ENCODE measurements at places on chromosomes 13 and 19.

DNA sequence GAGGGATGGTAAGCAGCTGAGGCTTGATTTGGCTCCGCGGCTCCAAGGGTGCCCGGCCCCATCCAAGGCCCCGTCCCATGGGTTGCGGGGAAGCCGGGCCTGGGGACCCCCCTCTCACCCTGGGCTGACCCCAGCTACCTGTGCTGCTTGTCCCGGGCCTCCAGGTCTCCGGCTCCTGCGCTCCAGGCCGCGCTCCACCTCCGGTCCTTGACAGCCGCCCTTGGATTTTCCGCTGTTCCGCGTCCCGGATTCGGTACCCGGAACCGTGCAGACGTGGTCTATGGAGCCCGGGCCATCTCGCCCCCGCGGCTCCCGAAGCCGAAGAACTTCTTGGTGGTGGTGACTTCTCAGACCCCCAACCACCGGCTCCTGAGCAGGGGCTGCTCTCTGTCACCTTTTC is 48.3 kb upstream of the C1QTNF9B start:
- no peak for DNase-seq

DNA sequence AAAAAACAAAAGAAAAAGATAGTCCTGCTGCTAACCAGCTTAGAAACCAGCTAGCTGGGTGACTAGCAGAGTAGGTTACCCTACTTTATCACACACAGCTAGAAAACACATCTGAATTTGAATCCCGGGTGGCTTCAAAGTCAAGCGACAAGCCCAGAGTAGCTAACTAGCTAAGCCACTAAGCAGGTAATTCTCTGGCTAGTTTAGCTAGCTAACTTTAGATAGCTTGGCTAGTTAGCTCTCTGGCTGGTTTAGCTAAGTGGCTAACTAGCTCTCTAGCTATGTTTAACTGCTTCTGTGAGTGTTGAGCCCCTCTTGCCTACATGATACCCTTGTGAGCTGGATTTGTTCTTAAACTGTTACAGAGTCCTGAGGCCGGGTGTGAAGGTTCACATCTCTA is 12.4 kb downstream of the MYH14 start:
- DNase-seq = no peak

DNA sequence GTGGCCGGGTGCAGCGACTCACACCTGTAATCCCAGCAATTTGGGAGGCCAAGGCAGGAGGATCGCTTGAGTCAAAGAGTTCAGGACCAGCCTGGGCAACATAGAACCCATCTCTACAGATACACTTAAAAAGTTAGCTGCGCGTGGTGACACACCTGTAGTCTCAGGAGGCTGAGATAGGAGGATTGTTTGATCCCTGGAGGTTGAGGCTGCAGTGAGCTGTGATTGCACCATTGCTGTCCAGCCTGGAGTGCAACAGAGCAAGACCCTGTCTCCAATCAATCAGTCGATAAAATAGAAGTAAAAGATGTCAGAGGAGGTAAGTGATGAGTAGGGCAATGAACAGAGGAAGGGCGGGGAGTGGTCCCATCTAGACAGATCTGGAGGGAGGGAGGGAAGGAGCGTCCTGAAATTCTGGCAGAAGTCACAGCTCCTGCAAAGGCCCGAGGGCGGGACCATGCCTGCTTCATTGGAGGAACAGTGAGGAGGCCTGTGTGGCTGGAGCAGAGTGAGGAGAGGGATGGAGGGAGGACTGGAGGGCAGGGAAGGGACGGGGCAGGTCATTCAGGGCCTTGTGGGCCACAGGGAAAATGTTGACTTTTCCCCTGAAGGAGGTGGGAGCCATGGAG is 9.7 kb downstream of the SMIM24 start:
- no peak for DNase-seq

- DNase-seq = no peak
Observed at GRCh38 chr13:112845511-112846144, 123.4 kb upstream of the MCF2L start.

GRCh38 chr13:101416181-101417042 is at the start of gene NALCN:
TSS of gene NALCN (minus strand) at chr13:101416508. CDS start at chr13:101399126, 17,382 bp downstream.
- DNase-seq = no peak

DNA sequence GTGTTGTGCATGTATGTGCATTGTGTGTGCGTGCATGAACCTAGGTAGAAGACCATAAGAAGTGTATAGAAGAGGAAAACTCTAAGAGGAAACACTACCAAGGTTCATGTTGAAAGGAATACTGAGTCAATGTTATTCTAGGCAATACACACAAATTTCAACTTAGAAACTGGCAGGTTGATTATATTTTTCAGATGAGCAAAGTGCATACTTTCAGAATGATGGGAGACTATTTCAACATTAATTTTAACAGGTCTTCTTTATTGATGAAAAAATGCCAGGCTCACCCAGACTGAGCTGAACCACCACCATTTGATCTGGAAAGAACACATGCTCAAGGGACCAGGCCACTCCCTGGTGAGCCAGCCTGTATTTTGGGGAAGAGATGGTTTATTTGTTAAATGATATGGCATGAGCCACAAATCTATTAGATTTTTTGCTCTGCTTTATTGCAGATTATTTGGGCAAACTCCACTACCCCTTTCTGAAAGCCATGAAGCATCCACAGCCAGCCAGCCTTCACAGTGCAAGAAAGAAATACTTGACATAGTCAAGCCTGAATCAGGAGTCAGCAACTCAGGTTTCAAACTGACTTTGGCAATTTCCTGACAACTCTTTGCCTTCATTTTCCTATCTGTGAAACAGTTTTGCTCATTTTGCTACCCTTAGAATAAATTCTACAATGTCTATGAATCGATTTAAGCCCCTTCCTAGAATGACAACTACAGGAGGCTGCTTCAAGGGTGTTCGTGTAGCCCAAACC is 368.9 kb downstream of the COG6 start:
- DNase-seq = no peak

GRCh38 chr13:23146006-23146405 is 34.8 kb upstream of the SGCG start:
- DNase-seq = no peak

DNA sequence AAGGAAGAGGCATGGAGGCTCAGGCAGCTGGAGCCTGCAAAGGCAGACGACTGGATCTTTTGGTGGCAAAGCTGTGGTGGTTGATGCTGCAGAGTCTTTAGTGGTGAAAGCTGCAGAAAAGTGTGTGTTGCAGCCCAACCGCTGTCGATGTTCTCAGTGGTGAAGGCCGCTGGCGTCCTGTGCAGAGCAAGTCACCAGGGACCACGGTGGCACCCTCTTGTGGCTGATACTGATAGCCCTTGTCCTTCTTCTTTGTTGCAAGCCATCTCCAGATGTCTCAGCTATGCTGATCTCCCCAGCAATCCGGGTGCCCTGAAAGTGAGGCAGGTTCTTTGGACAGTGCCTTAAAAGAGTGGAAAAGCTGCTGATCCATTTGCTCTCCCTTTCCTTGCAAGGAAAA is 610.9 kb upstream of the PCDH9 start:
- no peak for DNase-seq

DNA sequence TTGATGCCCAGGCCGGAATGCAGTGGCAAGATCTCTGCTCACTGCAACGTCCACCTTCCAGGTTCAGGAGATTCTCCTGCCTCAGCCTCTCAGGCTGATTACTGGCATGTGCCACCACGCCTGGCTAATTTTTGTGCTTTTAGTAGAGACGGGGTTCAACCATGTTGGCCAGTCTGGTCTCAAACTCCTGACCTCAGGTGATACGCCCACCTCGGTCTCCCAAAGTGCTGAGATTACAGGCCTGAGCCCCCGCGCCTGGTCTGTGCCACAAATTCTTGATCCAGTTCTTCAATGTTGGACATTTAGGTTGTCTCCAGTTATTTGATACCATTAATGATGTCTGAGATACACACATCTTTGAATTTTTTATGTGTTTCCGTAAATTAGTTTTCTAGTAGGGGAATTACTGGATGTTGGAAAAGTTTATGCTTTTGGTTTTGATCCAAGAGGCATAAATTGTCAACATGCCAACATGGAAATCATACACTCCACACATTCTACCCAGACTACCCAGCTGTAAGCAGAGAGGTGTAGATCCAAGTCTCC is 525 bp upstream of the COG3 start:
- DNase-seq = no peak

GRCh38 chr13:23159760-23160637 is 20.8 kb upstream of the SGCG start:
- no peak for DNase-seq

GRCh38 chr13:27349458-27349857 is 75.0 kb upstream of the GTF3A start:
- DNase-seq = no peak

DNA sequence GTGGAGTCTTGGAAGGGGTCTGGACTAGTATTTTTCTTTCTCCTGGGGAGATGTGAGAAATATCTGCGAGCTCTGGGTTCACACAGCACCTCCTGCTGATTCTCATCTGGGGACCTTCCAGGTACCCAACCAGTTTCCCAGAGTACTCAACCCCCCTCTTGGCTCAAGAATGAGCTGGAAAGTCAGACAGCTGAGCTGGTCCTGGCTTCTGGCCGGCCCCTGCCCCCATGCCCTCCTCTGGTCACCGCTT is 2.2 kb upstream of the PDE4A start:
- no peak for DNase-seq

DNA sequence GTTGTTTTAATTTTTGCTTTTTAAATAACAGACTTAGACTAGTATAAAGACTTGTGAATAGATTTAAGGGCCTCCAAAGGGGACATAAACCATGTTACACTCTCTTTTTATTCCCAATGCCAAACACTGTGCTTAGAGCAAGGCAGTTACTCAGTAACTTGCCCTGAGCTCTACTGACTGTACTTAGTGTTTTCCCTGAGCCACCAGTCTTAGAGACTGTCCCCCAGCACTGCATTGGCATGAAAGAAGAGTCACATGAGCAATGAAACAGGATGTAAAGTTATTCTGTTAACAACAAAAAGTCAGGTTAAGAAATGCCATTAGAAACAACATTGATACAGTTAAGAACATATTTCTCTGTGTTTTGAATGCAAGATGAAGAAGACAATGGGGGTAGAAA is 187.9 kb downstream of the TBC1D4 start:
- no peak for DNase-seq

DNA sequence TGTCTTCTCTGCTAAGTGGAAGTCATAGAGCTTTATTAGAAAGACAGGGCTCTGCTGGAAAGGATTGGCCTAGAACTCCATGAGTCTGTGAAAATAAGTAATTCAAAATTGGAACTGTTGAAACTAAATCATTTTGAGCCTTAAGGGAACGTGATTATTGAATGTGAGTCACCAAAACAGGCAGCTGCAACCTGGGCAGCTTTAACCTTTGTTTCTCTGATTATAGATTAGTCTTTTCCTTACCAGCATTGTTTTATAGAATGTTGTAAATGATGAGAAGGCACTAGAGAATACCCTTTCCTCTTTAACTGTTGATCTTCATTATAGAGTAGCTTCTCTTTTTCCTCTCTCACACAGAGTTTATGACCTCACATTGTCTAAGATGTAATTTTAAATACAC is 638.8 kb upstream of the SLITRK6 start:
- no peak for DNase-seq

DNA sequence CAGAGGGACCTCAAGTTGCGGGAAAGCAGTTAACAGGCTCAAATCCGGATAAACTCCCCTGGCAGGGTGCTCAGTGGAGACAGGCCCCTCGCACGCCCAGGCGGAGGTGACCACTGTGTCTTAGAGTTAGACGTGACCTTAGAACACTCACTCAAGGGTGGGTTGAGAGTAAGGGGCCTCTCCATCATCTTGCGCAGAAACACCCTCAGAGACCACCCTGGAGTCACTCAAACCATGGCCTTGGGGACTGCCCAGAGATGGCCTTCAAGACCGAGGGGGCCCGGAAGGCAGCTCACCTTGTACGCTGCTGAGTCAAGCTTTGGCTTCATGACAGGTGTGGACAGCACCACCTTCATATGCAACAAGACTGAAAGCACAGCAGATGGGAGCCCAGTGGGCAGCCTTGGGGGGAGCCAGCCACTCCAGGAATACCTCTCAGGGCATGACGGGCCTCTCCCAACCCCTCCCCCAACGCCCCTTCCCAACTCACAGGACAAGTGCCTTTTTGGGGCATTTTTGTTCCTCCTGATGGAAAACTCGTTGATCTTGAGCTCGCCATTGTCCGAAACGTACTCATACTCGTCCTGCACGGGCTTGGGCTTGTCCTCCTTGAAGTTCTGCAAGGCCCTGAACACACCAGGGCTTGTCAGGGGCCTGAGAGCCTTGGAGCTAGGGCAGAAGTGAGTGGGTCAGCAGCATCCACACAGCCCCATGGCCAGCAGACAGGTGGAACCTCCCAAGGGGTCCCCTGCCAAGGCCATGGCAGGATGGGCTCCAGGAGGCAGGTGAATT is 229.2 kb downstream of the TUBA3C start:
- DNase-seq = no peak

GRCh38 chr13:95713651-95714050 is 36.7 kb downstream of the DNAJC3 start:
- no peak for DNase-seq

GRCh38 chr19:15635016-15635805 is 5.5 kb upstream of the CYP4F3 start:
- DNase-seq = no peak

- DNase-seq = no peak
Observed at GRCh38 chr19:36009633-36010379, 1.2 kb upstream of the SYNE4 start.

DNA sequence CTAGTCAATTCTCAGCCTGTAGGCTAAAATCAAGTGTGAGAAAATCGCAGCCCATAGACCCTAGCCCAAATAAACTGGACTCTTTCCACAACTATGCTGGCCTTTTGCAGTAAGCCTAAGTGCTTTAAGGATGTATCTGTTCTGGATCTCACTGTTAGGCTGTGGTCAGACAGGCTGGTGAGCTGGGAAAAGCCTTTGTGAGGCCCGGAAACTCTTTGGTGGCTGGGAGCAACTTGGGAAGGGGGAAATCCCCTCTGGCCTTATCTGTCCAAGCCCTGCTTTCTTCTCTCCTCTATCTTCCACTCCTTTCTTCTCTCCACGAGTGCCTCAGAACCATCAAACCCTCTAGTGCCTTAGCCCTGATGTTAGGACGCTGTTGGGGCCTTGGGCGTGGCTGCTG is 135.4 kb downstream of the LACC1 start:
- DNase-seq = no peak

GRCh38 chr13:112053744-112054615 is 13.0 kb upstream of the SOX1 start:
- DNase-seq = no peak

- DNase-seq = no peak
Observed at GRCh38 chr19:42284591-42285341, 15.7 kb downstream of the CIC start.

DNA sequence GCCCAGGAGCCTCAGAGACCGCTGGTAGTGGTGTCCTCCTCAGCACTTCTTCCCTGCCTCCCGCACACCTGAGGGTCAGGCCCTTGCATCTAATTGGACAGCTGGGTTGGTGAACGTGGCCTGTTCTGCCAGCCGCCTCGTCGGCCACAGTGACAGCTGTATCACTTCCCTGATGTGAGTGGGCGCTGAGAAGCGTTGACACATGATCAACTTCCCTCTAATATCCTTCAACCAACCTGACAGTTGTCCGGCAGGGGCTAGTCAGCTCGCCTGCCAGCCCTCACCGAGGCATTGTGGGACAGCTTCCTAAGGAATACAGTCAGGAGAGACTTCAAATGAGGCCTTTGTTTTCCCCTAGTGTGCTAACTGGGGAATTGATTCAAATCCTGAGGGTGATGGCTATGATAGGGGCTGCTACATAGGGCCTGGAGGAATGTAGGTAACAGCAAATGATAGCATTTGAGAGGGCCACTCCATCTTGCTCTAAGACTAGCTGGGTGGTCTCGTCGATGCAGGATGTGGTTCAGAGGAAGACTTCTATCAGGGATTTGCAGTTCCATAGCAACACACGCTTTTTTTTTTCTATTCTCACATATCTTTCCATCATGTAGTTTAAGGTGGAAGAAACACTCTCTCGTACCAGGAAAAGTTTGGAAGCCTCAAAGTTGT is 230.8 kb downstream of the TSHZ3 start:
- DNase-seq = no peak
